ENCODE measurements at places on chromosomes 11 and 22.

DNA sequence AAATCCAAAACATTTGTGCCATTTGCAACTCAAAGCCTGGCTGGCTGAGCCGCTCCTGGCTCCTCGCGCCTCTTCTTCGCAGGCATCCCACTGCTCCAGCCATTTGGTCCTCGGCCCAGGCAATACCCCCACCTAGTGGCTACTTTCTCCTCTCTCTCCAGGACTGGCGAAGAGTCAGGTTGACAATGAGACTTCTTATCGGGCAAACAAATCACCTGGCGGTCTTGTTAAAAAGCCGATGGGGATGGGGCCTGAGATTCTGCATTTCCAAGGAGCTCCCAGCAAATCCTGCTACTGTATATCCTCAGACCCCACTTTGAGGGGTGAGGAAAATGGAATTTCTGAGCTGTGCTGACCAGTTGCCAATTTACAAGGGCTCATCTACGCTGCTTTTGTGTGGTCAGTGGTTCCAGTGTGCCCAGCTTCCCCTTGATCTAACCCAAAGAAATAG lies 89.0 kb downstream of the ISX start:
- DNase-seq, result peak; percentile 53

DNA sequence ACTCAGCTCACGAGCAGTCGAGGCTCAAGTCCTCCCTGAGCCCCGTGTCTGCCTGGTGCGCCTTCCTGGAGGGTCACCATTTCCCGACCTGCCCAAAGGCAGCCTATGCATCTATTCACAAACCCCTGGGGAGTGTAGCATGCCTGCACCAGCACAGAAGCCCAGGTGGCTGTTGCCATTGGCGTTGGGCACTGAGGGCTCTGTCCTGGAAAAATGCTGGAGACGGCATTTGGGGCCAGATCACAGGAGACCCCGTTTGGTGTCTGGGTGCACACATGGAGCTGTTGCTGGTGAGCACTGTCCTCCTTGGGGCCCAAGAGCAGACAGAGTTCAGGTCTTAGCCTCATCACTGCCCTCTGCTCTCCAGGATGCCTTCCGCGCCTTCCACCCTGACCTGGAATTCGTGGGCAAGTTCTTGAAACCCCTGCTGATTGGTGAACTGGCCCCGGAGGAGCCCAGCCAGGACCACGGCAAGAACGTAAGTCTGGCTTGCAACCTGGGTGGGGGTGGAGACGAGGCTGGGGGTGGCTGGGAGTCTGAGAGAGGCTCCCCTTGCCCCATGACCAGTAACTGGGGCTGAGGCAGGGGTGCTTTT lies 9.4 kb downstream of the FADS2 start:
- no peak for DNase-seq

- peak; percentile 76 for DNase-seq
Measured at GRCh38 chr11:12224537-12224893, 114.1 kb downstream of the MICAL2 start.

DNA sequence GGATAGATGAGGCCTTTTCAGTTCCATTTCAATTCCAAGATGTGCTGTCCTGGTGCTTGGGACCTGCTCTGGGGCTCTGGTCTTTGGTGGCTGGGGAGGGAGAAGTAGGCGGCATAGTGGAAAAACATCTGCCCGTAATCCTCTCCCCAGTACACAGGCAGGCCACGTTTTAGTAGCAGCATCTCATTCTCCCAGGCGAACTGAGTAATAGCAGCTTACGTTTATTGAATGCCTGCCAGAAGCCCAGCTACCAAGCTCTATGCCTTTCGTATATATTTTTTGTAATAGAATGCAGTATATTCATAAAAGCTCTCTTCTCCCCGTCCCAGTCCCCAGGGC lies 11.4 kb downstream of the ACO2 start:
- DNase-seq, result no peak

DNA sequence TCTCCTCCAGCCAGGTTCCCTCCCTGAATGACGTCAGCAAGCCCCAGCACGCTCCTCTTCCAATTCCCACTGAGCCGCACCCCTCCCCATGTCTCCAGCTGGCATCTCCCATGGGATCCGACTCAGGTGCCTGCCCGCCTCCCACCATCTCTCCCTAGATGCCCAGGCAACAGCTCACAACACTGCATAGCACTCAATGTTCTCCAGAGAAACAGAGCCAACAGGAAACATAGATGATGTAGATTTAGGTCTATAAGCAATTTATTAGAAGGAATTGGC lies 532.3 kb downstream of the BRD1 start:
- DNase-seq, result no peak

DNA sequence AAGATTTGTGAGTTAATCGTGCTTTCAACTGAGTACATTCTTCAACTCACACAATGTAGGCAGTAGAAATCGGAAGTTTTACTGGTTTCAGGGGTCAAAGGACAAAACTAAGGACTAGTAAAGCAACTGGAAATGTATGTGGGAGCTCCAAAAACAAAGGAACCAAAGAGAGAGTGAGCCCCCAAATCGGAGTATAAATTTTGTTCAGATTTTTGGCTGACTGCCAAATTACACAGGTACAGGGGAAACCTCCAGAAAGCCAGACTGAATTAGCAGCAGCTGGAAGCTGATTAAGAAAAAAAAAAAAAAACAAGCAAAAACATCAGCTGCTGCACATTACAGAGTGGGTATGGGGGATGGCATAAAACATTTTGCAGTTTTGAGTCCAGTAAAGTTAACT lies 75.2 kb upstream of the GNAZ start:
- no peak for DNase-seq

GRCh38 chr11:125287491-125288210 lies 123.1 kb downstream of the PKNOX2 start:
- no peak for DNase-seq

Data from transverse colon (tissue), 4 donors.